ENCODE measurements at places on chromosomes 16 and 17.

DNA sequence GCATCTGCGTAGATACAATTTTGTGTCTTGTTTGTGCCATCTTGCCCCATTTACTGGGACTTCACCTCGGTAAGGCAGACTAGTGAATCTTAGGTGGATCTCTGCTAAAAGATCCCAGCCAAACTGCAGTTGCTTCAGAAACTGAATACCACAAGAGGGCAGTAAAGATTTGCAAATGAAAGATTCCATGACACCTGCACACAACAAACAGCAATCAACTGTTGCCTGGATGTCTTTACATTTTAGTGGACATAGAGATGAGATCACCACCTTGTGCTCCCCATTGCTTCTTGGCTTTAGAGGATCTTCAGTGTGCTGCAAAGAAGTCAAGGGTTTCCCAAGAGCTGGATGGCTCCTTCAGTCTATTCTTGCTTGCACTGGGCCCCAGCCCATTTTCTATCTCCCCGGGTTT lies 119.2 kb upstream of the CACNG5 start:
- DNase-seq = peak; percentile 43

DNA sequence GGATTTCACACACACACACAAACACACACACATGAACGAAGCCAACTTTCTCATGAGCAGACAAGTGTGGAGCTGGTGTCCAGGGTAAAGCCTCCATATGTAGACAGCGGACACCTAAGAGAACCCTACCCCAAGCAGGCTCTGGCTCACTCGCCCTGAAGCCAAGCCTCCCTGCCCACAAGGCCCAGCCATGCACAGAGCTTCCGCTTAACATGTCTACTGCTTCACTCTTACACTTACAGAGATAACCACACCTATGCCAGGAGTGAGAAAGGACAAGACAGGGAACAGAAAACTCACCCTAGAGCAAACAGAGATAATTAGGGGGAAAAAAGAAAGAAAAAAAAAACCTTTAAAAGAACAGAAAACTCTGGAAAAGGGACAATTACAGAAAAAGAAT lies 67.5 kb downstream of the CYTH1 start:
- no peak for DNase-seq

DNA sequence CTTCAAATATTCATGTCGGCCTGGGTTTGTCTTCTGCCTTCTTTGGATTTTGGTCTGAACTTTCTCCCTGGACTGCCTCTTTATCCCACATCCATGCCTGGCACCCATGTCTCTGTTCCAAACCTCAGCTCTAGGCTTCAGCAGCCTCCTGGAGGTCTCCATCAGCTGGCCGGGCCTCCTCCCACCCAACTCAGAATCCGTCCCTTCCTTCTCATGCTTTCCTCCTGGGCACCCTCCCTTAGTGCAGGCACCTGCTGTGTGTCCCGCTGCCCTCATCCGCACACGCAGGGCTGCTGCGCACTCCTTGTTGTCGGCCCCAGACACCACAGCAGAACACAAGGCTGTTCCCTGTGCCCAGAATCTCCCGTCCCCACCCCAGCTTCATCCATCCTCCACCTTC lies 14.0 kb downstream of the LDHD start:
- DNase-seq = peak; percentile 0

DNA sequence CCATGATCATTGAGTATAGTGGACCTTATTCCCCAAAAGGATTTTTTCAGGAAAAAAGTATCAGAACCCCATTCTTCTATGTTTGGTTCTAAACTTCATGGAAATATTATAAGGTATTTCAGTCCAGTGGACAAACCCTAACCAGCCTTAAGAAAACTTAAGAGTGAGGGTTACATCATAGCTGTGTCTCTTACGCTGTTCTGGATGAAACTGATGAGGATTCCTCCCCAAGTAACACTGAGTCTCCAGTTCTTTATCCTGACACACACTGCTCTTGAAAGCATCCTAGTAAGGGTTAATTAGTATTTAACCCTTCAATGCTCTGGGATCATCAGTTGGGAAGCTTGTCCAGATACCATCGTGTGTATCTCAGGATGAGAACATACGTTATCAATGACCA lies 5.0 kb downstream of the LYRM1 start:
- no peak for DNase-seq

GRCh38 chr16:10003486-10003885 lies 178.7 kb downstream of the GRIN2A start:
- DNase-seq = no peak

GRCh38 chr16:86714166-86714565 lies 135.8 kb downstream of the FOXL1 start:
- DNase-seq = no peak

DNA sequence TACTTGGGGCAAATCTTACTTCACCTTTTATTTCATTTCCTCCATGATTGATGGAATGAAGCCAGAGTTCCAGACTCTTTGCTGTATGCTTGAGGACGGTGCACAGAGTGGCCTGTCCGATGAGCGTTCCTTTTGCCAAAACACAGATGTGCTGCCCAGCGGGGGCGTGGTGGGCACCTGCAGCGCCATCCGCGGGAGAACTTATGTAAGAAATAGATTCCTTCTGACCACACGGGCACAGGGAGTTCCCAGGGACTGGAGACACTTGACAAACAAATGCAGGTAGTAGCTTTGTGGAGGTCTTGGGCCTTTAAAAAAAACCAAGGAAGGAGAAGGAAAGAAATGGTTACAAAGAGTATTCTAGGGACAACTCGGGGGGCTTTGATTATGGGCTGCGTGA lies 30.6 kb downstream of the CRAMP1 start:
- no peak for DNase-seq

- no peak for DNase-seq
These were observed 220.8 kb upstream of the MON1B start for GRCh38 chr16:76970087-76970744.

- no peak for DNase-seq
These were observed 5.4 kb downstream of the C17orf99 start for GRCh38 chr17:78151514-78152008.

DNA sequence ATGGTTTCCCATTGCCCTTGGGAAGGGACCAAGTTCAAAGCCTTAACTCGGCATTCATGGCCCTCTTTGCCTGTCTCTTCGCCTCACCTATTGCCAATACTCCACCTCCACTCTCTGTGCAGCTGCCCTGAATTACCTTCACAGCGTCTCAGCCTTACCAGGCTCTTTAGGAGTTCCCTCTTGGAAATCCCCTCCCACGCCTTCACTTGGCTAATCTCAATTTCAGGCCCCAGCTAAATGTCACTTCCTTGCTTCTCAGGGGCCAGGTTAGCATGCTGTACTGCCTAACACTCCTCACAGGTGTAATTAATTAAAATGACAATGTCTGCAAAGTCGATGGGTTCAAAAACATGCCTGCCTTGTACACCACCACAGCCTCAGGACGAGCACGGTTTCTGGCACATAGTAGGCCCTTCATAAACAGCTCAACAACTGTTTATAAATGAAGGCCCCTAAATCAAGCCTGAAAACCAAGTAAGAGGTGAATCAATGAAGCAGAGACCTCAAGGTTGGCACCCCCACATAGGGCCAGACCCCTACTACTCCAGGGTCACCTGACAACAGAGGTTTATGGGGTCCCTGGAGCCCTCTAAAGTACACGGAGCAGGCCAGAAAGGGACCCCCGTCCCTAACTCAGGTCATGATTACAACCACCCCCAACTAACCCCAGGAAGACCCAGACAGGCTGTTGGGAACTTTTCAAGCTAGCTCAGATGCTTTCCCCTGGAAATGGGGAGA lies 11.2 kb upstream of the EEF2K start:
- no peak for DNase-seq

GRCh38 chr16:75193730-75194444 lies 13.1 kb downstream of the CTRB2 start:
- no peak for DNase-seq

Measured in 8988T (cell line).